Stimulated activated CD4-positive, alpha-beta T cell treated with anti-CD3 and anti-CD28 coated beads, Interleukin-15, amount 100 ng/mL, for 1 hour (primary cell): ENCODE measurements at places on chromosomes 2 and 18.

- DNase-seq: no peak
Observed at GRCh38 chr2:231094736-231095346, 30.0 kb downstream of the HTR2B start.

- no peak for DNase-seq
Observed at GRCh38 chr2:24512404-24512803, 21.4 kb downstream of the NCOA1 start.

DNA sequence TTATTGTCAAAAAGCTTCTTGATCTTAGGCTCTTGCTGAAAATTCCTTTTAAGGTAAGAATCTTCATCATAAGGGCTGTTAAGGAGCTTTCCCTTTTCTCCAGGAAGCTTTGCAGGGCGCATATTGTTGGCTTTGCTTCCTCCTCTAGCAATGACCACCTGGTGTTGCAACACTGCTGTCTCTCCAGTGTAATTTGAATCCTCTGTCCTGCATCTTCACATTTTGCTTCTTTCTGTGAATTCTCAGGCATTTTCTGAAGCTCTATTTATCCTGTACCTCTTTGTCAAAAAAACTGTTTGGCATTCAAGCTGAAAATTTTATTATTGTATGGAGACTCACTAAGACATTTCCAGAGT lies 533.1 kb upstream of the CHAC2 start:
- no peak for DNase-seq

GRCh38 chr18:48850822-48851598 lies 99.8 kb downstream of the SMAD7 start:
- DNase-seq: no peak

DNA sequence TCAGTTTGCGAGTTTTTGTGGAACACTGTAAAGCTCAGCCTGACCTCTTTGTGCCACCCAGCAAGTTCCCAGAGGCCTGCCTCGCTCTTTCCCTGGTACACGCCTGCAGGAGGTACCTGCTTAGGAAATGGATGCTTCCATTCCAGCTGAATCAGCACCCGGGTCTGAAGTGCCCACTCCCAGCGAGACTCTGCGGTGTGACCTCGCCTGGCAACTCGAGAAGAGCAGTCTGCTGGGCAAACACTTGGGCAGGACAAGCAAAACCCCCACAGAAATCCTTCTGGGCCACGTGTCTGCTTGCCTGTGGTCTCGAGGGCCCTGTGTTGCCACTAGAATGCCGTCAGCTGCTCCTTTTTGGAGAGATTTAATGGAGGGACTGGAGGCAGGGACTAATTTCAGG lies 127.6 kb downstream of the MAPK4 start:
- no peak for DNase-seq

GRCh38 chr2:80256782-80257167 lies 47.8 kb downstream of the LRRTM1 start:
- no peak for DNase-seq

DNA sequence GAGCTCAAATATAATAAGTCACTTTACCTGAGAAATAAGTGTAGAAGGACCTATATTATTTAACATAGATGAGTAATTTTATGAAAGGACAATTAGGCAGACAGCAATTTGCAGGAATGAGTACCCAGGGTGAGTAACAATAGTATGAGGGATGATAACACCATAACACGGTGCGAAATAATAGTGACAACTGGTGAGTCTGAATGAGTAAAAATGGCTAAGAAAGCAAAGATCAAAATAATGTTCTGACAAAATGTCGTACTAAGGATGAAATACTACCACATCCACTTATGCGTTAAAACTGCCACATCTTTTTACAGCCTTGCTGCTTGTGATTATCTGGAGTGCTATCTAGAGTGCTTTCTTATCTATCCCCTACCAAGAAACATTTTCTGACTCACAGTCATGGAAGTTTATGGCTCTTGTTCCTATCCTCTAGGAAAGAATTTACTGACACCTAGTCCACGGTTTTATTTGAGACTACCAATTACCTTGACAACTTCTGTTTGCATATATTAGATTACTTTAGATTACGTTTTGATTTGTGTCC lies 929.7 kb downstream of the LRP1B start:
- DNase-seq: no peak

- DNase-seq: no peak
Observed at GRCh38 chr2:43142921-43143438, 83.4 kb downstream of the ZFP36L2 start.

GRCh38 chr2:108625186-108625827 lies 91.0 kb downstream of the LIMS1 start:
- no peak for DNase-seq

DNA sequence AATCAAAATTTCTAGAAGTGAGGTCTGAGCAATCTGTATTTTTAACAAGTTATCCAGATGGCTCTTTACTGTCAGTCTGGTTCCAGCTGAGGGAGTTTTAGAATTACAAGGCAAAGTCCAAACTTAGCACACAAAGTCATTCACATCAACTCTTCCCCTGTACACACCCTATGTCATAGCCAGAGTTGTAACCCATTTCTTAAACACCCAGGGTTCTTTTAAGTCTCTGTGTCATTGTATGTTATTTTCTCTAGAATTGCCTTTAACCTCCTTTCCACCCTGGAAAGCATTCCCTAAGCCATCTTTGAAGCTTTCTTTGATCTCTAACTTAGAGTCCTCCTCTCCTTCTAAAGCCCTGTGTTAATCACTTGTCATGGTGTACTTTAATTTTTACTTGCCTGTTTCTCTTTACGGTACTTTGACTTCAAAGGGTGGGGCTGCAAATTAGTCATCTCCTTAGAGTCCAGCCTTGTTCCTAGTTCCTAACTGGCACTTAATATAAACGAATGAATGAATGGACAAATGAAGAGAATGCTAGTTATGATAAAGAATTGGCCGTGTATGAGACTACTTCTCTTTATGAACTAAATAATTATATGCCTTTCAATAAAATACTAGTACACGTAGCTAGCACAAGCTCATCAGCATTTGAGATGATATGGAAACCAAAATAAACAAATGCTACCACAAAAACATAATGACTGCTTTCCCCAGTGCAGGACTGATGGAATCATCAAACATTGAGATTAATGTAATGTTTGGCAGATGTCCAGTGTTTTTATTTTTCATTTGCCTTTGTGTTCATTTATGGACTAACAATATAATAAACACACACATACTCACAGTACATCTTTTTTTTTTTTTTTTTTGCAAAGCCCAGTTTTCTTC lies 11.9 kb upstream of the ACTR3 start:
- no peak for DNase-seq

DNA sequence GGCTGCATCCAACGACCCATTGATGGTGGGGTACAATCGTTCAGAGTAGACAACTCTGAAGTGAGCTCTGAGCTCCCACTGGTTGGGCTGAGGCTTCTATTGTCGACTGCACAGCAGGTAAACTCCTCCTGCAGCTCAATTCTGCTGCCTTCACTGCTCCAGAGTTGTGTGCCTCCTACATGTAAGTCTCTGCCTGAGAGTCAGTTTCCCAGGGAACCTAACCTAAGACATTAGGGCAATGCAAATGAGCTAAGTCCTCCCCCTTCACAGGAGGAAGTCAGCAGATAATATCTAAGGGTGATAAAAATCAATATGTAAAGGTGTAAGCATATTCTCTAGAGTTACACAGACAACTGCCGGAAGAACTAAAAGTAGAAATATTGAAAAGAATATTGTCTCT lies 22.5 kb upstream of the ACYP2 start:
- DNase-seq: no peak

GRCh38 chr2:21256006-21256405 lies 132.2 kb downstream of the TDRD15 start:
- no peak for DNase-seq

DNA sequence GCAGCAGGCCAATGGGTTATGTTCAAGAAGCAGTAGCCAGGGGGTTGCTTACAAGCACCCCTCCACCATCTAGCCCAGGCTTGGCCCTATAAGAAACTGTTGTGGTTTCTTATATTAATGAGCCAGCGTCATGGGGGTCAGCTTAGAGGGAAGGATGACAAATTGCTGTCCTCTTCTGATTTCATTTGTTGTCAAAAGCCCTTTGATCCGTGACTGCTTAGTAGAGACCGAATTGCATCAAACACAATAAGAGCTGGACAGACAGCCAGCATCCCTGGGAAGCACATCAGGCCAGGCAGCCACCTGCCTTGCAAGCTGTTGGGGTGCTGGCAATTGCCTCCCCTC lies 206.6 kb upstream of the SETBP1 start:
- no peak for DNase-seq

DNA sequence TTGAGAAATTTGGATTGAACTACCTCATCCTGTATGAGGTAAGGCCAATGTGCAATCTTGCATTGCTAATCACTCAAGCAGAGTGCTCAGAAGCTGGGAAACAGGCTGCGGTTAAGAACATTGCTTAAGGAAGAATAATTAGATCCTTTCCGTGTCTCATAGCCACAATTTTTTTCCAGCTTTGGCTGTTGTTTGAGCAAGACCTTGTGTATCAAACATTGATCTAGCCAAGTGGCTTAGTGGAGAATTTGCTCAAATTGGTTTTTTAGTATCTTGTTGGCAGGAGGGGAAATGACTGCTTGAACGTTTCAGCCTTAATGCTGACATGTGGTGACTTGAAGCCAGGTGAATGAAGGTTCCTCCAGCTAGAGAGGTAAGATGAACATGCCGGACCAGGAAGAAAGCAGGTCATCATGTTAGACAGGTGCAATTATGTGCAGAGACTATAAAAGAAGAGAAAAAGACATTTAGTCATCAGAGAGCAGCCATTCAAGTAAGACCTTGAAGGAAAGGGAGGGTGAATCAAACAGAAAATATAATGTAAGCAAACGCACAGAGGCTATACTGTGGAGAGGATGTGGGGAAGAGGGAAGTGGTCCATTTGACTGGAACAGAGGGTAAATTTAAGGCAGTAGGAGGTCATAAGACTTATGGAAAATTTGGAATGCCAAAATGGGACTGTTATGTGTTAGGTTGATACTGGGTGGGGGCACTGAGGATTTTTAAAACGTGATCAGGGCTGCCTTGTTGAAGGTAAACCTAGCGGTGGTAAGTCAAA lies 98.9 kb upstream of the CYP1B1 start:
- DNase-seq: no peak

GRCh38 chr2:184339966-184340365 lies 258.4 kb upstream of the ZNF804A start:
- no peak for DNase-seq
